ENCODE measurements at places on chromosomes 5 and 9. TPM values are rescaled to one million over a fixed set of nuclear protein-coding genes. Genes with fewer than 3 reads are reported as not detected.

Gene FAT2
- total RNA-seq: 3.3 TPM

Gene TSSK1B
- under 0.01 TPM for total RNA-seq

Gene WHRN
- 0.41 TPM for total RNA-seq

GRCh38 chr5:171342362-171343111, 33.5 kb downstream of the TLX3 start:
- DNase-seq: peak; percentile 44

- DNase-seq: no peak
These were observed 175.9 kb downstream of the KIF4B start for GRCh38 chr5:155189476-155189875.

DNA sequence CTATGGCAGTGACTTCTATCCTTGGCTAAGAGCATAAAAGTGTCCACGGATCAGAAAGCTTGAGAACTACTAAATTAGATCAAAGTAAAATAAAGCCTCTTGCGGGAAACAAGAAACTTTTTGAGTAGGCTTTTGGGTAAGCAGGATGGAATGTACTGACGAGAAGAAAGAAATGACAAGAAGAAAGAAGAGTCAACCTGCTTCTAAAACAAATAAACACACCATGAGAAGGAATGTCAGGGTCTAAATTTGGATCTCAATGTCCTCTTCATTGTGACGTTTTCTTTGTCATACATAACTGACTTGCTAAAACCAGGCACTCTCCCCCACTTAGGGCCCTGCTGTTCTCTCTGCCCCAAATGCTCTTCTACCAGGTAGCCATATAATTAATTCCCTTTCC, 290.1 kb upstream of the PTGER4 start:
- no peak for DNase-seq

DNA sequence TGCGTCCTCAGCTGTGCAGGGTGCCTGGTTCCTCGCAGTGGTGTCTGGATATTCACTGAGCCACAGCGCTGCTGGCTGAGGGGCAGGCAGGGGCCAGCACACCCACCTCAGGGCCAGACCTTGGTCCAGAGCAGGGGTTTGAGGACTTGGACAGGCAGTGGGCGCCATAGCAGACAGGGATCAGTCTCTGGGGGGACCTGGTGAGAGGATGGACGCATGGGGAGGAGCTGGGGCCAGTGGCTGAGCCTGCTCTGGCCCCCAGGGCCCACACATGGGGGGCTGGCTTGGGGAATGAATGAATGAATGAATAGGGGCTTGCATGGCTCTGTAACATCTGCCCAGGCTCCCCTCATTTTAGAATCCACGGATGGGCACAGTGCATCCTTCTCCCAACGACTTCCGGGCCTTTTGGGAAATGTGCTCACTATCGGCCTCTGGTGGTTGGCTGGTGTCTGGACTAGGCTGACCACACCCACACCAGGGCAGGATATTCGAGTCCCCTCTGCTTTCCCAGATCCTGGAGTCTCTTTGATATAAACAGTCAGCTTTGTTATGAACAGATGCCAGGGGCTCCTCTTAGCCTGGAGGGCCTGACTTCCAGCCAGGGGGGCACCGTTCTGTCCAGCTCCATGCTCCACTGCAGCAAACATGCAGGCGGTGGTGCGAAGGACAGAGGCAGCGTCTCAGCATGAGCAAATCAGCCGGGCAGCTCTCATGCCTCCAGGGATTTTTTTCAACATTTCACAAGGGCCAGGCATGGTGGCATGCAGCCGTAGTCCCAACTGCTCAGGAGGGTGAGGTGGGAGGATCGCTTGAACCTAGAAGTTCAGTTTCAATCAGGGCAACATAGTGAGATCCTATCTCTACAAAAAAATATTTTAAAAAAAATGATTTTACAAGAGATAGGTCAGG, 62.6 kb downstream of the NEK6 start:
- peak; percentile 56 for DNase-seq

DNA sequence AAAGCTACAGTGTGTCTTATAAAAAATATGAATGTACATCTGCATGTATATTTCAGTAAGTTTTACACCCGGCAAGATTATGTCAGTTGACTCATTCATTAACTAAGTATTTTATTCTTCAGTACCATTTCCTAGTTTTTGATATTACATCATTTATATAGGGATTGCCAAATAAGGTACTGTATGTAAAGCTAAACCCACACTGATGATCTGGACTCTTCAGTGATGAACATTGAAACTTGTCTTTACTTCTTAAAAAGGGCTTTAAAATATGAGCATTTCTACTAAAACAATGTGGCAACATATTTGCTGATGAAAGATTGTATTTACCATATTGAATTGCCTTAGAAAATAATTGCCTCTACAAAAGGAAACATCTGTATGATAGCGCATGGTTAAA, 151.8 kb upstream of the TLX3 start:
- no peak for DNase-seq
